GM12878 (cell line): ENCODE measurements at places on chromosomes 5 and 9.

DNA sequence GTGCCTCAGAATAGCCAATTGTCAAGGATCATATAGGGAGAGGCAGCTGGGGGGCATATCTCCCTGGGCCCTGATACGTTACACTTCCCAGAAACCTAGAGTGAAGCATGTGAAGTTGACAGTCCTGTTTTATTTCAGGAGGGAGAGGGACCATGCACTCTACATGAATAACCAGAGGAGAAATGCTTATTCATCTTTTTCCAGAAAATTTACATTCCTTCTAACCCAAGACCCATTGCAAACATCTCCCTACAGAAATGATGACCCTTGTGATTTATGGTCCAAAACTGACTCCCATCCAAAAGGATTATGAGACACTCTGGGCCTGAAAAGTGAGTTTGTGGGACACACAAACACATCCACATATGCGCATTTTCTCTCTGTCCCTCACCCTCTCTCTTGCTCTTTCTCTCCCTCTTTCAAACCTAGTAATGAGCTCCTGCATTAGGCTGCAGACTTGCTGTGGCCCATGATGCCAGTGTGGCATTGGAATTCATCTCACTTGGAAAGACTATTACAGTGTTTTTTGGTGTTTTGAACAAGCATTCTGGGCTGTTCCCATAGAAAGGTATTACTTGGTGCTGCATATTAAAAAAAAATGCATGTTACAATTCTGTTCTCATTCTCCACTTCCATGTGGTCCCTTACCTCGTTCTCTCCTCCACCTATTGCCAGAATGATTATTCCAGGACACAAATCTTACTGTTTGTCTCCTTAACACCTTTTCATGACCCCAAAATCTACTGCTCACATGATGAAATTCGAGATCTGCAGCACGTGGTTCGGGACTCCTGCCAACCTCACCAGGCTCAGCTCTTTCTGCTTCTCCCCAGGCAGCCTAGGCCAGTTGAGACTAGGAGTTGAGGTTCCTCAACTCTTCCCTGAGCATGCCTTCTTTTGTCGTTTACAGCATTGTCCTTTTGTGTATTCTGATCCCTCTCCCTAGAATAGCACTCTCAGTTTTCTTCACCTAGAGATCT is 451.3 kb upstream of the KLF4 start:
- no peak for DNase-seq

DNA sequence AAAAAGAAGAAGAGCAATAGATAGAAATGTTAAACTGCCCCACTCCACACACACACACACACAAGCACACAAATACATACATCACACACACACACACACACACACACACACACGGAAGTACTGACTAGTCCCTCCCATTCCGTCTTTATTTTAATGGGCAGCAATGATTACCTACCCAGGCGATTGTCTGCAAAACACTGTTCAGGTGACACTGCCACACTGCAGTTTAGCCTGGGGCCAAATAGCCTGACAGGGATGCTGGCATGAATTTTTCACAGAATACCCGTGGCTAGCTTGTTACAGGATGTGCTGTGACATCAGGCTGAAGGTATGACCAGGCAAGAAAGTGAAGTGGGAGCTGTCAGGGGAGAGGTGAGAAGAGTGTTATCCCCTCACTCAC is 86.9 kb downstream of the FRMD3 start:
- DNase-seq, result no peak

- DNase-seq, result no peak
Measured at GRCh38 chr5:161734741-161735140, 49.2 kb downstream of the GABRA6 start.

GRCh38 chr9:4986296-4986695 is 1.2 kb downstream of the JAK2 start:
- DNase-seq, result no peak

DNA sequence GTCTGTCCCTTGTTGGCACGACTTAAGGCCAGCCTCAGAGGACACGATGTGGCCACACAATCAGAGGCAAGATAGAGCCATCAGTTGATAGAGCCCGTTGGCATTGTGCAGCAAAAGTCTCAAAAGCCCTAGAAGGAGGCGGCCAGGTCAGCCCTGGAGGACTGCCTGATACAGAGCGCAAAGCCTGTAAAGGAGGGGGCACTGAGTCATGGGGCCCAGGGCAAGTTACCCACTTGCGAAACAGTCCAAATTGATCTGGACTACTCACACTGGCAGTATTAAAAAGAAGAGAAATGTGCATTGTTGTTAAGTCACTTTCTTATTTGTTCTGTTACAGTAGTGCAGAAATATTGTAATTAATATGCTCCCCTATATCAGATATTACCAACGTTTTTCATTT is 51.5 kb downstream of the KLF9 start:
- no peak for DNase-seq

DNA sequence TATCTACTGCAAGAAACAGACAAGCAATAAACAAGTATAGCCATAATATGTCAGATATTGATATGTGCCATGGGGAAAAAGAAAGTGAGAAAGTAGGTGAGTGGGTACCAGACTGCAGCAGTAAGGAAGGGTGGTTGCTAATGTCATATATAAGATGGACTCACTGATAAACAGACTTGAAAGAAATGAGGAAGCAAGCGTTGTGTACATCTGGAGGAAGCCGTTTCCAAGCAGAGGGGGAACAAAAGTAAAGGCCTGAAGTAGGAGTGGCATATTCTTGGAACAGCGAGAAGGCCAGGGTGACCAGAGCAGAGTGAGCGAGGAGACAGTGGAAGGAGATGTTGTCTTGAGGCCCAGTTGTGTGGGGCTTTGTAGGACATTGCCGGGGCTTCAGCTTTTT is 142.2 kb upstream of the MAP3K1 start:
- no peak for DNase-seq

DNA sequence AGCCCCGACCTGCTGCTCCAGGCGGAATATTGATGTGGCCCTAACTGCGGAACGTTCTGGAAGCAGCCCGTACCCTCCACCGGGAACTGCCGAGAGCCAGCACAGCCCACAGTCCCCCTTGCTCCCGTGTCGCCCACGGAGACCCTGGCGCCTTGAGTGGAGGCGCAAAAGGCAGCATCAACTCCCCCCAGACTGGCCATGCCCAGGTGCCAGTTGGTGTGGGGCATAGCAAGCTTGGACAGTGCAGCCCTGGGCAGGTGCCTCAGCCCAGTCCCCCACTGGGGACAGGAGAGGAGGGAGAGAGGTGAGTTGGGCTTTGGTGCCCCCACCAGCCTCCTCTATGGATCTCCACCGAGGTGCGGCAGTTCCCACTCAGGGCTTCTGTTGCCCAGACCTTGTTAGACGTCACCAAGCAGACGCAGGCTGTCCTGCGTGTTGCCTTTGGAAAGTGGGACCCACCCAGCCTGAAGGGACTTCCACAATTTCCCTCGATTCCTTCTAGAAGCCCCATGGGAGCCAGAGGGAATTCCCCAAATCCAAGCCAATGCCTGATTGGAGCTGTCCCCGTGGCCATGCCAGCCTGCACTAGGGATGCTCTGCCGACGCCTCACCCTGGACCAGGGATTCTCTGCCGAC is 19.8 kb upstream of the NRARP start:
- no peak for DNase-seq

- DNase-seq, result no peak
Measured at GRCh38 chr9:84897362-84898094, 228.0 kb downstream of the NTRK2 start.

DNA sequence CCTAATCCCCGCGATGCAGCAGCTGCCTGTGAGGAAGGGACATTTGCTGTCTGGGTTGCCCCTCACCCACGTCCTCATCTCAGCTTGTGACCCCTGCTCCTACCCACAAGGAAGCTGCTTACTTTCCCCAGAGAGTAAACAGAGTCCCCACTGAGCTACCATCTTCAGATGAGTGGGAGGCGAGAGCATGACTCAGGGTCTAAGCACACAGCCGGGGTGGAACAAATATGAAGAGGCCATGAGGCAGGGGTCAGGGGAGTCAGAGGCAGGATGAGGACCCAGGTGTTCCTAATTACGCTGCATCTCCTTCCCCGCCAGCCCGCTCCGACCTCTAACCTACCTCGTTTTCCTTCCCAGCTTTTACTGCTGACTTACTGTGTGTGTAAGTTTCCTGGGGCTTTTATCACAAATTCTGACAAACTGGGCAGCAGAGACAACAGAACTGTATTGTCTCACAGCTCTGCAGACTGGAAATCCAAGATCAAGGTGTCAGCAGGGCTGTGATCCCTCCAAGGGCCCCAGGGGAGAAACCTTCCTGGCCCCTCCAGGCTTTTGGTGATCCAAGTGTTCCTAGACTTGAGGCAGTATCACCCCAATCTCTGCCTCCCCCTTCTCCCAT is 94.0 kb upstream of the DNAH5 start:
- no peak for DNase-seq

- no peak for DNase-seq
Measured at GRCh38 chr9:72203205-72203803, 54.1 kb downstream of the GDA start.

DNA sequence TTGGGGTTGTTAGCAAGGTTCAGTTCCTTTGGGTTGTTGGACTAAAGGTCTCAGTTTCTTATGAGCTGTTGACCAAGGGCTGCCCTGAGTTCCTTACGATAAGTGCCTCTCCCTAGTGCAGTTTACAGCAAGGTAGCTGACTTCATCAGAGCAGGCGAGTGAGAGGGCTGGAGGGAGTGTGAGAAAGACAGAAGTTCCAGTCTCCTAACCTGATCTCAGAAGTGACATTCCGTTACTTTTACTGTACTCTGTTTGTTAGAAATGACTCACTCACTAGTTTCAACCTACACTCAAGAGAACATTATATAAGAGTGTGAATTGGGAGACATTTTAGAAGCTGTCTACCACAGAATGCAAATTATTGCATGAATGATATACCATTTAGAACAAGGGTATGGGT is 21.2 kb upstream of the IL31RA start:
- DNase-seq, result peak; percentile 7

GRCh38 chr5:149471406-149472183 is 79.6 kb downstream of the CSNK1A1 start:
- no peak for DNase-seq
